H1 (cell line): ENCODE measurements at places on chromosomes 11 and 22.
A peak's percentile ranks its signal among the peaks of the same experiment; 100 is the strongest.

- no peak for DNase-seq
Observed at GRCh38 chr22:47030881-47031627, 268.6 kb downstream of the TBC1D22A start.

- no peak for DNase-seq
Observed at GRCh38 chr11:40867991-40868632, 591.3 kb downstream of the LRRC4C start.

DNA sequence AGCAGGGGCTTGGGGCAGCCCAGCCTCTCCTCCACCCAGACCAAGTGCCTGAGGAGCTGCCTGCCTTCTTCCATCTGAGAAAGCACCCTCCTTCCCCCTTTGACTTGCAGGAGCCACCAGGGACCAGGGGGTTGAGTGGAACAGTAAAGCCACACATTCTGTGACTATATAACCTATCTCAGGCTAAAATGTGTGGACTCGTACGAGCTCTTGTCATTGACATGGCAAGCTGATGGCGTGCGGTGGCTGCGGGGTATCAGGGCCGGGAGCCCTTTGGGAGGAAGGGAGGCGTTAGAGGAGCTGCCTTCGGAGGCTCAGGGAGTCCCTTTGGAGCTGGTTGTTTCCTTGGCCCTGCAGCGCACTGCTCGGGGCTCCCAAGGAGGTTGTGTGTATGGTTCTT, 84.5 kb downstream of the CEP164 start:
- DNase-seq, result no peak

DNA sequence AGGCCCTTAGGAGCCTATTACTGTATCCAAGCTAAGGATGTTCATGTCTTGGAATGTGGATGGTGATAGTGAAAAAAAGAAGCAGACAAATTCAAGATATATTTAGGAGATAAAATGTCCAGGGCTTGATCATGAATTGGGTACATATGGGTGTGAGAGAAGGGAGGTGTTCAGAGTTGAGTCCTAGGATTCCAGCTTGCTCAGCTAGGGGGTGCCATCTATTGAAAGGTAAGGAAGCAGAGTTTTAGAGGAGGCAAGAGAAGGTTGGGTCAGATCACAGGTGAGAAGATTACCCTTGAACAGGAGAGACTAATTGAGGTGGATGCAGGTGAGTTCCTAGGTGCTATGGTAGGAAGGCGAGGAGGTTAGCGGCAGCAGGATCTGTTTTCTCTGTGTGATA, 60.5 kb downstream of the GRAMD1B start:
- DNase-seq, result no peak

DNA sequence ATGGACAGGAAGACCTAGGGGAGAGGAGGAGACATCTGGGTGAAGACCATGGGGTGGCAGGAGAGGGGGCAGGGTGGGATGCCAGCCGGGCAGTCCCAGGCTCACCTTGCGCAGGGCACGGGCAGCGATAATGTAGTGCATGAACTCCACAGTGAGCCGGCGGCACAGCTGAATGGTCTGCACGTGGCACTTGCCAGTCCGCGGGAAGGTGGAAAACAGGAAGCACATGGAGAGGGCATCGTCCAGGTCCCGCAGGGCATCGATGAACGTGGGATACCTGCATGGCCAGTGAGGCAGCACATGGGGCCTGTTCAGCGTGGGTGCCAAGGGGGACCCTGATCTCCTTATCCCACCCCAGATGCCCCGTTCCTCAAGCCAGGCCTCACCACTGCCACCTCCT, 7.3 kb downstream of the PES1 start:
- no peak for DNase-seq

DNA sequence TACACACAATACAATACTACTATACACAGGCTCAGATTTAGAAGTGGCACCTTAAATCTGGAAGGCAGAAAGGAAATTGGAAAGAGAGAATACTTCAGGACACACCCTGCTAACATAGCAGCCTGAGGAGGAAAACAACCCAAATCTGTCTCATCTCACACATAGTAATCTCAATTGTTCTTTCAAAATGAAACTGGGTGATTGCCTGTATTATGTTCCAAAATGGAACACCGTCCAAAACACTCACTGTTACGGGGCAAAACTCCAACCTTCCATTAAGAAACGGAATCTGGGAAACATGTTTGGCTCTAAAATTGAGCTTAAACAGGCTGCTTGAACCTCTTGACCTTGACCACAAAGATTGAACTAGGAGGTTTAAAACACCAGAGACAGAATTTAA, 572.6 kb downstream of the OPCML start:
- no peak for DNase-seq

- DNase-seq, result no peak
Observed at GRCh38 chr11:91374794-91375193, 849.8 kb upstream of the FAT3 start.

DNA sequence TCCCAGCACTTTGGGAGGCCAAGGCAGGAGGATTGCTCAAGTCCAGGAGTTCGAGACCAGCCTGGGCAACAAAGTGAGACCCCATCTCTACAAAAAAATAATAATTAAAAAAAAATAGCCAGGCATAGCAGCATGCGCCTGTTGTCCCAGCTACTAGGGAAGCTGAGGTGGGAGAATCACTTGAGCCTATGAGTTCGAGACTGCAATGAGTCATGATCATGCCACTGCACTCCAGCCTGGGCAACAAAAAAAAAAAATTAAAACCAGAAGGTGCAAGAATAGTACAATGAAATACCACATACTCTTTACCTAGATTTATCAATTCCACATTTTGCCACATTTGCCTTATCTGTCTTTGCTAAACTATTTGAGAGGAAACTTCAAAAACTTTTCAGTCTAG, 8.2 kb downstream of the DPF2 start:
- no peak for DNase-seq

GRCh38 chr11:12868315-12869073, 140.6 kb upstream of the RASSF10 start:
- DNase-seq, result no peak

DNA sequence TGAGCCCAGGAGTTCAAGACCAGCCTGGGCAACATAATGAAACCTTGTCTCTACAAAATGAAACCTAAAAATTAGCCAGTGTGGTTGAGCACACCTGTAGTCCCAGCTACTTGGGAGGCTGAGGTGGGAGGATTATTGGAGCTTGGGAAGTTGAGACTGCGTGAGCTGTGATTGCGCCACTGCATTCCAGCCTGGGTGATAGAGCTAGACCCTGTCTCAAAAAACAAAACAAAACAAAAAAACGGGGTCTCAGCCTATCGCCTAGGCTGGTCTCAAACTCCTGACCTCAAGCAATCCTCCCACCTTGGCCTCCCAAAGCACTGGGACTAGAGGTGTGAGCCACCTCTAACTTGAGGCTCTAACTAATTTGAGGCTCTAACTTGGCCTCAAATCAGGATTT, 13.6 kb downstream of the PPIL2 start:
- no peak for DNase-seq

GRCh38 chr11:18145025-18145424, 12.7 kb downstream of the MRGPRX3 start:
- DNase-seq, result no peak

DNA sequence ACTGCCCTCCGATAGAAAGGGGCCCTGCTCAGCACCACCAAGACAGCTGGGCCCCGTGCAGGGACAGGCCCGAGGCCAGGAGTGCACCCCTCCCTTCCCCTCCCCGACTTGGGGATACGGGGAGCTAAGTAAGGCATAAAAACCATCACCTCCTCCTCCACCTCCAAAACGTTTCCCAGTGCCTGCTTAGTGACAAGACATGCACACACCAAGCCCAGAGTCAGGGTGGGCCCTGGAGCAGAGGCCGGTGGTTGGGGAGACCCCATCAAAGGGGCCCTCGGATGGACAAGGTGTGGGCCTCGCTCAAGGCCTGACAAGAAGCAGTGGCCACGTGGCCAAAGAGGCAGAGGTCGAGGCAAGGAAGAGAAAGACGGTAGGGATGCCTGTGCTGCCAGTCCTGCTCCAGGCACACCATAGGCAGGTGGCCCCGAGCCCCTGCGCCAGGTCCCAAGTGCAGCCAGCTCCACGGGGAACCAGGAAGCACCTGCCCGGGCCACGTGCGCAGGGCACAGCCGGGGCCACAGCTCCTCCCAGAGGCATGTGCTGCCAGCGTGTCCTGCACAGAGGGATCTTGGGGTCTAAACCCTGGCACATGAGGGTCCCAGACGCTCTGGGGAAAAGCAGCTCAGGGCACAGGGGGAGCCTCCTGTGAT, 53.0 kb downstream of the BRD1 start:
- no peak for DNase-seq

DNA sequence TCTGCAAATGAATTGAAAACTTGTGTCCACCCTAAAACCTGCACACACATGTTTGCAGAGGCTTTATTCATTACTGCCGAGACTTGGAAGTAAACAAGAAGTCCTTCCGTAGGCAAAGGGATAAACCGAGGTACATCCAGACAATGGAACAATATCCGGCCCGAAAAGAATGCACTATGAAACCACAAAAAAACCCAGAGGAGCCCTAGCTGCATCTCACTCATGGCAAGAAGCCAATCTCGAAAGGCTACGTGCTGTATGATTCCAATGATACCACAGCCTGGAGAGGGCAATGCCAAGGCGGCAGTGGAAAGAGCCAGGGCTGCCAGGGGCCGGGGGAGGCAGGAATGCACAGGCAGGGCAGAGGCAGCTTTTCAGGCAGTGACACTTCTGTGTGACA, 3.2 kb upstream of the MRPL23 start:
- peak; percentile 42 for DNase-seq

DNA sequence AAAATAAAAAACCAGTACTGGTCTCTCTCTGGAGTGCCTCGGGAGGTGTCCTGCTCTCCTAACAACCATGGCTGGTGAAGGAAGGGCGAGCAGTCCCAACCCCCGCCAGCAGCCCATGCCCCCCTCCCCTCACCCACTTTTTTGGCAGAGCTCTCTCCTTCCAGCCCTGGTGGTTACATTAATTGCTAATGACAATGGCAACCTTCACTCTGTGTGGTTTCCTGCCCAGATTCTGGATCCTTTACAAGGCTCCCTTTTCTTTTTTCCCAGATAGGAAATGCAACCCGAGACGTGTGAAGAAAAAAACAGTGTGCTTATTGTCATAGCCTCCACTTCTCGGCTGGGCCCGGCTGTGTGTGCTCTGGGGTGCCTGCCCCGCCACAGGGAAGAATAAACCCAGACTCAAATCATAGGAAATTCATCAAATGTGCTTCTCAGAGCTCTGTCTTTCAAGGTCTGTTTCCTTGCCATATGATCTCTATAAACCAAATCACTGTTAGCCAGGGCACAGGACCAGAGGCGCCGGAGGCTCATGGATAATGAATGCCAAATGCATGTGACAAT, 513.0 kb downstream of the SOX6 start:
- no peak for DNase-seq

DNA sequence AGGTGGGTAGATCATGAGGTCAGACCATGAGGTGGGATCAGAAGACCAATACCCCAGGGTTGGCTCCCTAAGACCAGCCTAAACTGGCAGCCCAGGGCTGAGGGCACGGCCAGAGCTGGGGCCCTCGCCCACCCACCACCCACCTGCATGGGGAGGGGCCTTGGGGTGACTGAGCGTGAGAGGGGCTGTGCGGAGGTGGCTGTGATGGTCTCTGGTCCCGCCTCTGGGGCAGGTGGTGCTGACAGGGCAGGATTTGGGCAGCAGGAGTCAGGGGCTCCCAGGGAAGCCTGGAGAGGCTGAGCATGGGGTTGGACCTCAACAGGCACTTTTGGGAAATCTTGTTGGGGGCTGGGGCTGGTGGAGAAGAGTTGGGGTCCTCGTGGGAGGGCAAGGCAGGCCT, 39.8 kb upstream of the MUC5AC start:
- no peak for DNase-seq

GRCh38 chr11:86904001-86904400, 51.2 kb downstream of the FZD4 start:
- no peak for DNase-seq

DNA sequence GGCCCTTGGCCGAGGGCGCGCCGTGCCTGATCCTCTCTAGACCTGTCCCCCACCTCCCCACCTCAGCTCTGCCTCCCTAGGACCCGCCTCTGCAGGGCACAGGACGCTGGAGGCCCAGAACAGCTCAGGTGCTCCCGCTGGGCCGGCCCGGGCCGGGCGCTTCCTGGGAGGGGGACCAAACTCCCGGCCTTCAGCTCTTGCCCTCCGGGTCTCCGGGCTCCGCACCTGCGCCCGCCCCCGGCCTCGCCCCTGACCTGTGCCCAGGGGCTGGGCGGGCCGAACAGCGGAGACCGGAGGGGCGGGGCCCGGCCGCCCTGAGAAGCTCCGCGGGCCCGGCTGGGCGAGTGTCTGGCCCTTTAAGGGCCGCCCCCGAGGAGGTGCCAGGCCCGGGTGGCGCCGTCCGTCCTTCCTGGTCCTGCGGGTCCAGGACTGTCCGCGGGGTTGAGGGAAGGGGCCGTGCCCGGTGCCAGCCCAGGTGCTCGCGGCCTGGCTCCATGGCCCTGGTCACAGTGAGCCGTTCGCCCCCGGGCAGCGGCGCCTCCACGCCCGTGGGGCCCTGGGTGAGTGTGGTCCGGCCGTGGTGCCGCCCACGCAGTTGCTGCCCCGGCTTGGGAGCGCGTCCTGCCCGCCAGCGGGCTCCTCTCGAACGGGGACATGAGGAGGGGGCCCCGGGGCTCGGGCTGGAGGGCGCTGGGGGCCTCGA, at the start of gene SSH3:
Gene SSH3 (plus strand): TSS at position 399 of the 703 bp plus-strand sequence. CDS start 96 bp downstream, at position 495.
- DNase-seq, result no peak

- DNase-seq, result no peak
Observed at GRCh38 chr11:79086056-79086455, 354.8 kb downstream of the TENM4 start.

DNA sequence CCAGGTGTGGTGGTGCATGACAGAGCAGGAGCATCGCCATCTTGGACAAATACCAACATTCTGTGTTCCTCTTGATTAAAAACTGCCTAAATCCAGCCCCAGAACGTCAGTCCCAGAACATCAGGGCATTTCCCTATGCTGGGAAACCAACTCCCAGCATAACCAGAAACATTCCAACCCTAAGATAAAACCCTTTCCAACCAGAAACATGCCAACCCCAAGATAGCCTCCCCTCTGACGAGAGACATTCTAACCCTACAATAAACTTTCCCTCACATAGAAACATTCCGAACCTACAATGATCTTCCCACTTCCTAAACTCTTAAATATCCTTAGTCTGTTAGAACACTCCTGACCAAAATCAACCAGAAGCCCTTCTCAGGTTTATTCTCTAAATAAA, 11.6 kb downstream of the PLAAT4 start:
- no peak for DNase-seq

GRCh38 chr11:78573681-78574080, 983 bp downstream of the NARS2 start:
- no peak for DNase-seq

DNA sequence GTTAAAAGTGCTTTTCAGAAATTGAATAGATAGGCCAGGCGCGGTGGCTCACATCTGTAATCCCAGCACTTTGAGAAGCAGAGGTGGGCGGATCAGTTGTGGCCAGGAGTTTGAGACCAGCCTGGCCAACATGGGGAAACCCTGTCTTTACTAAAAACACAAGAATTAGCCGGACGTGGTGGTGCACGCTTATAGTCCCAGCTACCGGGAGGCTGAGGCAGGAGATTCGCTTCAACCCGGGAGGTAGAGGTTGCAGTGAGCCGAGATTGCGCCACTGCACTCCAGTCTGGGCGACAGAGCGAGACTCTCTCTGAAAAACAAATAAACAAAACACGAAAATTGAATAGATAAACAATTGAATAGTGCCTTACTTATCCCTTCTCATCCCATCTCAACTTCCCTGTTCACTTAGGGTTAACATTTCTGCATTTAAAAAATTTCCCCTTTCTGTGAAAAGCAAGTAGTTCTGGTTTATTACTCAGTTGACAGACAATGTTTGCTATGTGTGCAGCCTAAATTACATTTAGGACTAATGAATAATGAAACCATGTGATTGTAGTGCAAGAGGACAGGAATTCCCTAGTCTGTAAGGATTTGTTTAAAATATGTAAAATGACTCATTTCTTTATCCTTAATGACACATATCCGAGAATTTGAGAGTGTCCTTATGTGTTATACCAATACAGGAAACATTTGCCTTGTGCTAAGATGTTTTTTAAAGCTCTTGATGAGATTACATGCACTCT, 6.0 kb downstream of the RNF169 start:
- DNase-seq, result no peak
